GM06990 (cell line): ENCODE measurements at places on chromosomes 12 and 14.

DNA sequence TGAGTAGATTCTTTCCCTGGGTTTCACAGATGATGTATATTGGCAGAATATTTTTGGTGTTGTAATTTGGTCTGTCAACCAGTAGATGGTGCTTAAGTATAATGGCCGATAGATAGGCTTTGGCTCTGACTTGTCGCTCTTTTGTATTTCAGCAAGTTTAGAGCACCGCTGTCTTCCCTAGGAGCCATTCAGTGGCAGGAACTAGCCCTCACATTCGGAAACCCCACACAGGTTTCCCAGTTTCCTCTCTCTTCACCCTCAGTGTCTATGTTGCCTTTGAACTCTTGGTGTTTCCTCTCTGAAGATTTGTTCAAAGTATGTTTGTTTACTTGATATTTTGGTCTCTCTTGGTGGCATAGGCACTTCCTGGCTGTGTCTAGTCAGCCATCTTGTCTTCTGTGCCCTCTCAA lies 102.2 kb downstream of the GPHN start:
- no peak for DNase-seq

DNA sequence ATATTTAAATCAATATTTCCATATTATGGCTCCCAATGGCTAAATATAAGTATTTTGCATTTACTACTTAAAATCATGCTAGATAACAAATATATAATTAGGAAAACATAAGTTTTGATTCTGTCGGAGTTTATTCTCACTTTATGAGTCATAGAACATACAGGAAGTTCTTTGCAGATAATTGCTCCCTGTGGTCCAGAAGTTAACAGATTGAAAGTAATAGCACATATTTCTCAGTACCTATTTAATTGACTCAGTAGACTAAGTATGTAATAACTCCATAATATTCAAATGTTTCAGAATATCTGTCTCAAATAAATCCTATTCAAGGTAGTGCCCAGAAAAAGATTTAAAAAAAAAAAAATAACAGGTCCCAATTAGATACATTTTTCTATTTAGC lies 806.0 kb upstream of the ATXN7L3B start:
- DNase-seq, result no peak

DNA sequence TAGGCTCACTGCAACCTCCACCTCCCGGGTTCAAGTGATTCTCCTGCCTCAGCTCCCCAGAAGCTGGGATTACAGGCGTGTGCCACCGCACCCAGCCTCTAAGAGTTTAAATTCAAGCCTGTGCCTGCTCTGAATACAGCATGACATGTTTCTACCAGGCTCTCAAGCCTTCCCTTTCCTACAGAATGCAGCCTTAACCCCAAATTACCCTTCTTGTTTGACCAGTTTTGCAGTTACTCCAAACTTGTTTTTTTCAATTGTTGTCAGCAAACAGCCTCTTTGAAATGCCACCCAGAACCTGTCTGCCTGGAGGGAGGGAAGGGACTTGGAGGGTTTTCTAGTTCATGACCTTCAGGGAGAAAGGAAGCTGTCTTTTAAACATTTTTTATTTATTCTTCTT lies 15.4 kb downstream of the GLTP start:
- no peak for DNase-seq

DNA sequence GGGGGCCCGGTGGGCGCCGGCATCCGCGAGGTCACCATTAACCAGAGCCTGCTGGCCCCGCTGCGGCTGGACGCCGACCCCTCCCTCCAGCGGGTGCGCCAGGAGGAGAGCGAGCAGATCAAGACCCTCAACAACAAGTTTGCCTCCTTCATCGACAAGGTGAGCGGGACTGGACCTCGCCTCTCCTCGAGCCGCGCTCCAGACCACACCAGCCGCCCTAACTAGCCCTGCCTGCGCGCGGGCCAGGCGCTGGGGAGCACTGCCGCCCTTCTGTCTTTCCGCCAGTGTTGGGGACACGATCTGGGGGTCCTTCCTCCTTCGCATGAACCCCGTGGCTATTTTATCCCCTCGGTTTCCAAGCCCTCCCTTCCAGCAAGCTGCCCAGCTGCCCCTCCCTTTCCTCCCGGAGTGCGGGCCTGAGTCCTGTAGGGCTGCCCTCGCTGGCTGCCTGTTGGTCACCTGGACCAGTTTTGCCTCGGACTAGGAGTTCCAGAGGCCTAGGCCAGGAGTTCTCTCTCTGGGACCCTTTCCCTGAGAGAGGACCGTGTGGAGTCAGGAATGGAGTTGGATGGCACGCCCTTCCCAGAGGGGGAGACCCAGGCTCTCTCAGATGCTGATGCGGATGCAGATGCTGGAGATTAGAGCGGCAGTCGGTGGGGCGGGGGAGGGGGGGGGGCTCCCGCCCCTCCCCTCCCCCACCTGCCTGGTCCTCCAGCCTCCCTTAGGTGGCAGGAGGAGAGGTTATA lies 592 bp downstream of the KRT7 start:
- DNase-seq, result no peak

DNA sequence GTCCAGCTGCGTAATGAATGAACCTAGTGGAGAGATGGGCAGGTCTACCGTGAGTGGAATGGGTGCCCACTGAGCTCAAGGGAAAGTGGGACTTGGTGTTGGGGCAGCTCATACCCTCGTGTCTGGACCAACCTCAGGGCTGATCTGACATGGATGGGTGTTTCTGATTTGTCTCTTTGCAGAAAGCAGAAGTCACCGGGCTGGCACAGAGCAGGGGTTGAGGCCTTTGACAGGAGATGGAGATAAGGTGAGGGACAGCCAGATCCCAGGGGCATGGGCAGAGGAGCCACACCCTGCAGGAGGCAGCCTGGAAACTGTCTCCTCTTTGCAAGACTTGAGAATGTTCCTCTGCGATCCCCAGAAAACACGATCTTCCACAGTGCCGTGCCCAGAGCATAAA lies 20.9 kb upstream of the PPP1CC start:
- DNase-seq, result no peak

GRCh38 chr12:8563356-8563755 lies 22.7 kb upstream of the CLEC4E start:
- no peak for DNase-seq

- no peak for DNase-seq
Observed at GRCh38 chr12:24678436-24678835, 270.5 kb downstream of the BCAT1 start.

- DNase-seq, result no peak
Observed at GRCh38 chr14:91599994-91600393, 89.9 kb upstream of the PPP4R3A start.

GRCh38 chr12:48183876-48184548 lies 568 bp downstream of the CCDC184 start:
- DNase-seq, result no peak

DNA sequence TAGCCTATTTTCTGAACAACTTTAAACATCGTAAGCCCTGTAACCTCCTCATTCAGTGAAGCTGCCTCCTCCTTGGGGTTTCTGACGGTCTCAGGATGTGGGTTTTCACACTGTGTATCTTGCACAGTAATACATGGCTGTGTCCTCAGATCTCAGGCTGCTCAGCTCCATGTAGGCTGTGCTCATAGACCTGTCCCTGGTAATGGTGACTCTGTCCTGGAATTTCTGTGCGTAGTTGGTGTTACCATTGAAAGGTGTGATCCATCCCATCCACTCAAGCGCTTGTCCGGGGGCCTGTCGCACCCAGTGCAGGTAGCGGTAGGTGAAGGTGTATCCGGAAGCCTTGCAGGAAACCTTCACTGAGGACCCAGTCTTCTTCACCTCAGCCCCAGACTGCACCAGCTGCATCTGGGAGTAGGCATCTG lies 980.5 kb downstream of the TMEM121 start:
- no peak for DNase-seq

DNA sequence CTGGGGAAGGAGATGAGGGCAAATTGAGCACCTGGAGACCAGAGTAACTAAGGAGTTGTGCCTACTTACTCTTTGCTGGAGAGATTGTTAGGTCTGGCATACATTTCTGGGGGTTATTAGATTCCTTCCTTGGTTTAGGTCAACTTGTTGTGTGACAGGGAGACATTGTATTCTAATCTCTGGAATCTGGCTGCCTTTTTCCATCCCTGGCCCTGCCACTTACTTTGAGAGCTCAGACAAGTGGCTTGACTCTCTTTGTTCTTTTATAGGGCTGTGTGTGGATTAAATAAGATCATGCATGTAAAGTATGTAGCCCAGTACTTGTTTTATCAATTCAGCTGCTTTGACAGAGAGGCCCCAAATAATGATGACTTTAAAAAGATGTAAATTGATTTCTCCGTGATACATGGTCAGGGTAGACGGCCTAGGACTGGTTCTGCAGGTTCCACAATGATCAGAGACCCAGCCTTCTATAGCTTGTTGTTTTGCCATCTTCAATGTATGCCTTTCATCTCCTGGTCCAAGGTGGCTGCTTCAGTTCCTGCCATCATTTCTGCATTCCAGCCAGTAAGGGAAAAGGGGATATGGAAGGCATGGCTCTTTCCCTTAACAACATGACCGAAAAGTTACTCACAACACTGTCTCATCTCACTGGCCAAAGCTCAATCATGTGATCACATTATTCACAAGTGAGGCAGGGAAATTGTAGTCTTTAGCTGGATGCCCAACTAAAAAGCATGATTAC lies 72.6 kb downstream of the CHST11 start:
- DNase-seq, result no peak

DNA sequence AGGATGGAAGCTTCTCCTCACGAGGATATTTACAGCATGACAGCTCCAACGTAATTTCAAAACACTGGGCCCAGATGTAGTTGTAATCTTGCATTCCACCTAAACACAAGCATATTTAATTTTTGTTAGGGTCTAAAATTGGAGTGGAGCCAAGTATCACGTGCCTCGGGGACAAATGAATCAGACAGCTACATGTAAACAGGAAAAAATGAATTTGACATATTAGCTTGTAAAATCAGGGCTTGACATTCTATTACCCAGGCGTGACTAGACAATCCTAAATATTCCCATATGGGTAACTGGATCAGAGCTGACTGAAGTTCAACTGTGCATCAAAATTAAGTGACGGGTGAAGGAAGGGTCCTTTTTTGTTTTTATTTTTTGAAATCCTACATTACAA lies 59.0 kb downstream of the MDM2 start:
- no peak for DNase-seq

DNA sequence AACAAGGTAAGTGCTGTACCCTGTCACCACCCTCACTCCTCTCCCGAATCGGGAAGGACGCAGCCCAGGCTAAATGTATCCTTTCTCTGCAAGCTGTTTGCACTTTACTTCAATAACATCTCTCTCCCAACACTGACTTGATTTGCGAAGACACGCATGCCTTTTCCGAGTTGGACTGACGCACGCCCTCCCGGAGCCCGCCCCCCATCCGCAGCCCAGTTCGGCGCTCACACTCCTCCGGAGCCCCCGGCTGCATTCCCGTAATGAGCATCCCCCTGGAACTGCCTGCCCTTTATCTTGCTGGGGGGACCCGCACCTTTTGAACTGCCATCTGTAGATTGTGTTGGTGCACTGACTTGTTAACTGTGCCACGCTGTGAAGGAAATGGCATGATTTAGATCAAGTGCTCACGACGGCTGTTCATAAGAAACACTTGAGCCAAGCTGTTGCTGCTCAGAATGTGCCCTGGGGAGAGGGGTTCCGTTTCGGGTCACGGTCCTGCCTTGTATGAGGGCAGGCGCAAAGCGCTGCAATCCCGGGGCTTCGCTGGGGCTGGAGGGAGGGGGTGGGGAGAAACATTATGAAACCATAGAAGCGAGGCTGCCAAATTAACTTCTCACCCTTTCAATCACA lies 176.6 kb upstream of the CDKN3 start:
- no peak for DNase-seq

DNA sequence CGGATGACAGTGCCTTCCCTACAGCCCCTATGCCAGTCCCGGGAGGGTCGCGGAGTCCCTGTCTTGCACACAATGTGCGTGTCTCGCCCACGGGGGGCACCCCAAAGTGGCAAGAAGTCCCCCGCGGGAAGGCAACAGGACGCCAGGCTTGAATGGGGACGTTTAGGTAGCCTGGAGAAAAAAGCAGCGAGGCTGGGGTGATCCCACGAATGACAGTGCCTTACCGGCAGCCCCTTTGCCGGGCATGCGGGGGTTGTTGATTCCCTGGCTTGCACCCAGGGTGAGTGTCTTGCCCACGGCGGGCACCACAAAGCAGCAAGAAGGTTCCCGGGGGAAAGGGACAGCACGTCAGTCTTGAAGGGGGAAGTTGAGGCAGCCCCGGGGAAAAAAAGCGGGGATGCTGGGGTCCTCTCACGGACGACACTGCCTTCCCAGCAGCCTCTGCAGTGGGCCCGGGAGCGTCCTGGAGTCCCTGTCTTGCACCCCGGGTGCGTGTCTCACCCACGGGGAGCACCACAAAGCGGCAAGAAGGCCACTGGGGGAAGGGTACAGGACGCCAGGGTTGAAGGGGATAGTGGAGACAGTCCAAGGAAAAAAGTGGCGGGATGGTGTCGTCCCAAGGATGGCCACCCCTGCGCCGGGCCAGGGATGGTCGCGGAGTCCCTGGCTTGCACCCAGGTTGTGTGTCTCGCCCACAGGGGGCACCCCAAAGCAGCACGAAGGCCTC lies 156.8 kb upstream of the ALG10B start:
- no peak for DNase-seq

DNA sequence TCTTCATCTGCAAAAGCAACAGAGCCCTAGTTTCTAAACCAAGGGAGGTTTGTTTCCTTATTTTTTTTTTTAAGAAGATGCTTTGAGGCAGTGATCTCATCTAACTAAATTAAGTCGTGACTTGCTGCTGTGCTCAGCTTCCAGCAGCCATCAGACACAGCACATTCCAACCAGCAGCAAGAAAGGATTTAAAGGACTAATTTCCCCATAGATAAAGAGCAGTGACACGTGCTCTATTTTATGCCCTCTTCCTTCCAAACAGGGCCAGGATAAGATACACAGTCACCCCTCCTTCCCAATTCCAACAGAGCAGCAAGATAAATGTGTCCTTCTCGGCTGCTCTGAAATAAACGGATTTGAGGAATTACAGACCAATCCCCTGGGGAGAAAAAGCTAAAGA lies 81.7 kb downstream of the PRKAB1 start:
- no peak for DNase-seq

DNA sequence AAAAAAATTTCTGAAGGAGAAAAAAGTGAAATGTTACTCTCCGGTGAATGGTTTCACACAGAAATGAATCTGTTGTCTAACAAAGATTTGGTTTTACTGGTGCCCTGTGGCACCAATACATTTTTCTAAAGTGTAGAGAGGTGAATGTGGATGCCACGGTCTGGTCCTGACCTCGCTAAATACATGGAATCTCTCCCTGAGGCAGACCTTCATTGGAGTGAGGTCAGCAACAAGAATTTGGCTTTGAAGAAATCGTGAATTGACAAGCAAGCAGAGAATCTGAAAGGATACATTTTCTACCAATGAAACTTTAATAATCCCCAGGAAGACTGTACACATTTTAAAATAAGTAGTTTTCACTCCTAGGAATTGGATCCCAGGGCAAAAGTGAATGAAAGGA lies 81.2 kb upstream of the OTOGL start:
- DNase-seq, result no peak

GRCh38 chr12:64889434-64890216 lies 65.2 kb downstream of the TBC1D30 start:
- no peak for DNase-seq

GRCh38 chr12:100671396-100672074 lies 98.1 kb downstream of the GAS2L3 start:
- DNase-seq, result no peak

GRCh38 chr14:105326891-105327694 lies 12.5 kb downstream of the PACS2 start:
- no peak for DNase-seq

- no peak for DNase-seq
Observed at GRCh38 chr12:78101113-78101876, 270.6 kb downstream of the NAV3 start.
